Right renal pelvis (tissue), 4 donors: ENCODE measurements at places on chromosomes 6 and 20. TPM values are rescaled to one million over a fixed set of nuclear protein-coding genes. Genes with fewer than 3 reads are reported as not detected.

Gene SRMS
- 0.24 TPM for polyA plus RNA-seq

Gene TRIM15
- 0.29 TPM for polyA plus RNA-seq

Gene CAGE1
- polyA plus RNA-seq = not detected

Gene DEFB127
- not detected for polyA plus RNA-seq

Gene COL11A2
- polyA plus RNA-seq = 4.7 TPM

Gene ZNF165
- 3.9 TPM for polyA plus RNA-seq

Gene ANKRD60
- polyA plus RNA-seq = not detected

Gene CLDN20
- polyA plus RNA-seq = 0.42 TPM

Gene BPIFA1
- not detected for polyA plus RNA-seq

Gene SLC22A16
- 0.33 TPM for polyA plus RNA-seq

Gene ADGB
- polyA plus RNA-seq = 0.34 TPM

Gene ADGRB3
- 4.2 TPM for polyA plus RNA-seq

Gene EYS
- polyA plus RNA-seq = 0.51 TPM

Gene EFCAB8
- 0.07 TPM for polyA plus RNA-seq

Gene IYD
- polyA plus RNA-seq = 3.1 TPM

DNA sequence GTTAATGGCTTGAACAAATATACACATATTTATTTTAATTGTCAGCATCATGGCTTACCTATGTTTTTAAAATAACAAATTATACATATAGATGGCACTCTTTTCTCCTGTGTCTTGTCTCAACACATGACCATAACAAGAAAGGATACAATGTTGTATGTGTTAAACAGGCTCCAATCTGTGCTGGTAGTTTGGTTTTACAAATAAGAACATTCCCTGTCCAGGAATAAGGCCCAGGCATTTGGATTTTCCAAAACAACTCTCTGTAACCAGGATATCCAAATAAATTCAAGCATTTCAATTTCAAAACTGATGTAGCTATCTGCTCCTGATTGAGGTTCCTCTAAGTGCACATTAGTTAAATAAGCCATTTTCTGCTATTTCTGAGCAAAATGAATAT, 17.1 kb downstream of the METTL24 start:
- no peak for DNase-seq

DNA sequence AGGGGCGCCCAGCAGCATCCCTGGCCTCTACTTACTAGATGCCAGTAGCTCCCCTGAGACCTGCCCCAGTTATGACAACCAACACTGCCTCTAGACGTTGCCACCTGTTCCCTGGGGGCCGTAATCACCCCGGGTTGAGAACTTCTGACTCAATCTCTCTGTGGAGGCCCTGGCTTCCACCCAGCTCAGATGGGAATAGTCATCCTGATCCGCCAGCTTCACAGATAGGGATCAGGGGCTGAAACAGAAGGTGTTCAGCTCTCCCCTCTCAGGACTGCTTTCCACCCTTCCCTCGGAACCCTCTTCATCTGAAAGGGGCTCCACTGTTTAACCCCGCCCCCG, 3.3 kb downstream of the CAPN11 start:
- no peak for DNase-seq

DNA sequence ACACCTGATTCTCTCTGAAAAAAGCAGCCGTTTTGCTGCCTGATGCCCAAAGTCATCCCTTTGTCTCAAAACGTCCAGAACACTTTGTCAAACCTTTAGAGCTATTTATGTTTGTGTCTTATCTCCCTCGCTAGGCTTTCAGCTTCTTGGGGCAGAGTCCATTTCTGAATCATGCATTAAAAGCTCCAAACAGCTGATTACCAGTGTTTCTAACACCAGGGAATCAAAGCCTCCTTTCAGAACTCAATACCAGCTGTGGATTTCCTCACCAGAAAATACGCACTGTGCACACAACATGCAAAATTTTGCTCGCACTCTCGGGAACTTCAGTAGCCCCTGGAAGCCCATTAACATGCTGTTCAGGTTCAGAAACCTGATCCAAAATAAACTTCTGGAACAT, 333.3 kb downstream of the HACE1 start:
- no peak for DNase-seq

DNA sequence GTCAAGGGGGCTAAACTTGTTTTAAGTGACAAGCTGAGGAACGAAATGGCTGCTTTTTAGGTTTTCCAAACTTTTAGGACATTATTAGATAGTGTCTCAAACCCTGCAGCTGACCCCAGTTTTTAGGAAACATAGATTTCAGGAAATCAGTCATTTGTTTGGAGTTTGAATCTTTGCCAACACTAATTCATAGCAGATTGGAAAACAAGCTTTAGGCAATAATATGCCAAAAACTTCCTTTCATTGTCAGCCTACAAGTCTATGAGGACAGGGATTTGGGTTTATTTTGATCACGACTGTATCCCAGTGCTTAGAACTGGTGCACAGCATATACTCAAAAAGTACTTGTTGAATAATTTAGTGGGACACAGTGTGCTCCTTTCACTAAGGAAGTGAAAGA, 123.2 kb downstream of the TINAG start:
- DNase-seq = no peak

DNA sequence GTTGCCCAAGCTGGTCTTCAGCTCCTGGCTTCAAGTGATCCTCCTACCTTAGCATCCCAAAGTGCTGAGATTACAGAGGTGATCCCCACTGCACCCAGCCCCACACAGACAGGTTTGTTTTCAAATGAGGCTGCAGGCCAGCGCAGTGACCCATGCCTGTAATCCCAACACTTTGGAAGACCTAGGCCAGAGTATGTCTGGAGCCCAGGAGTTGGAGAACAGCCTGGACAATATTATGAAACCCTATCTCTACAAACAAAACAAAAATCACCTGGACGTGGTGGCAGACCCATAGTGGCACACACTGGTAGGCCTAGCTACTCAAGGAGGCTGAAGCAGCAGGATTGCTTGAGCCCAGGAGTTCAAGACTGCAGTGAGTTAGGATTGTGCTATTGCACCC, 8.0 kb upstream of the HMGN4 start:
- no peak for DNase-seq

- no peak for DNase-seq
Measured at GRCh38 chr6:2355150-2355549, 109.7 kb upstream of the GMDS start.

GRCh38 chr6:97059473-97059872, 134.9 kb downstream of the KLHL32 start:
- DNase-seq = no peak

DNA sequence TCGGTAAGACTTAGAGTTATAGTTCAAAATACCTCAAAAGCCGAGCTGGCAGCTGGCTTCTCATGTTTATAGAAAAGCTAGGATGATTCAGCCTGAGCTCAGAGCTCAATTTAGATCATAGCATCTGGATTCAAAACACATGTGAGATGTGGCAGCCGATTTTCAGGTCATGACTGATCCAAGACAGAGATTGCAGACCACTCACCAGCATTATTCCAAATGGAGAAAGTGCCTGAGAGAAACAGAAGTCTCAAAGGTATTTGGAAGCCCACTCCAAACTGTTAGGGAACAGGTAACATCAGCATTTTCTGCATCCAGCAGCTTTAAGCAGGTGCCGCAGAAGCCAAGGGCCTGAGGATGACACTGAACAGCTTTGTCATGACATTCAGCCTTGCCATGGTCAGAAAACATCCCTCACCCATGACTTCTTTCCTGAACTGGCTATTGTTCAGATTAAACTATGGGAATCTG, 102.2 kb downstream of the BACH2 start:
- no peak for DNase-seq

DNA sequence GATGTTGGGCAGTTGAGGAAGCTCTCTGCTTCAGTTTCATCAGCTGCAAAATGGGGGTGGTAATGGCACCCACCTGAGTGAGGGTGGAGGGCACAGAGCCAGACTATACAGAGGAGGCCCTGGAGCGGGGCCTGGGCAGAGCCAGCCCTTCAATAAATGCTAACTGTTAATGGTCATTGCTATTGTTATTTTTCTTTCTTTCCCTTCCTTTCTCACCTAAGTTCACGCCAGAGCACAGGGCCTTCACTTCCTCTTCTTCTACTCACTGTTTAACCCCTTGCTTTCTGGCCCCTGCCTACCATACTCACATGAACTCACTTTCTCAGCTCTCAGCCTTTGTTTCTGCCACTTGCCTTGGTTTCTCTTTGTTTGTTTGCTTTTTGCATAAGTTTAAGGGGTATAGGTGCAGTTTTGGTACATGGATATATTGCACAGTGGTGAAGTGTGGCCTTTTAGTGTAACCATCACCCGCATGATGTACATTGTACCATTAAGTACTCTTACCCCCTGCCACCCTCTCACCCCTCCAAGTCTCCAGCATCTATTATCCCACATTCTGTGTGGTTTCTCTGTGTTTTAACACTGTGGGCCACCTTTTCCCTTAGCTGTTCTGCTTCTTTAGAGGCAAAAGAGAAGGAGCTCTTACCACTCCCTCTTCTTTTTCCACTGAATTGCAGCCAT, 7.5 kb upstream of the RREB1 start:
- DNase-seq = no peak

GRCh38 chr6:152380993-152381898, 255.9 kb downstream of the SYNE1 start:
- DNase-seq = peak; percentile 76

- no peak for DNase-seq
Measured at GRCh38 chr20:38321959-38322598, 18.1 kb downstream of the BPI start.

GRCh38 chr6:35552285-35552917, 39.7 kb upstream of the TULP1 start:
- no peak for DNase-seq

GRCh38 chr20:25197183-25197869, 1.8 kb downstream of the ENTPD6 start:
- no peak for DNase-seq

DNA sequence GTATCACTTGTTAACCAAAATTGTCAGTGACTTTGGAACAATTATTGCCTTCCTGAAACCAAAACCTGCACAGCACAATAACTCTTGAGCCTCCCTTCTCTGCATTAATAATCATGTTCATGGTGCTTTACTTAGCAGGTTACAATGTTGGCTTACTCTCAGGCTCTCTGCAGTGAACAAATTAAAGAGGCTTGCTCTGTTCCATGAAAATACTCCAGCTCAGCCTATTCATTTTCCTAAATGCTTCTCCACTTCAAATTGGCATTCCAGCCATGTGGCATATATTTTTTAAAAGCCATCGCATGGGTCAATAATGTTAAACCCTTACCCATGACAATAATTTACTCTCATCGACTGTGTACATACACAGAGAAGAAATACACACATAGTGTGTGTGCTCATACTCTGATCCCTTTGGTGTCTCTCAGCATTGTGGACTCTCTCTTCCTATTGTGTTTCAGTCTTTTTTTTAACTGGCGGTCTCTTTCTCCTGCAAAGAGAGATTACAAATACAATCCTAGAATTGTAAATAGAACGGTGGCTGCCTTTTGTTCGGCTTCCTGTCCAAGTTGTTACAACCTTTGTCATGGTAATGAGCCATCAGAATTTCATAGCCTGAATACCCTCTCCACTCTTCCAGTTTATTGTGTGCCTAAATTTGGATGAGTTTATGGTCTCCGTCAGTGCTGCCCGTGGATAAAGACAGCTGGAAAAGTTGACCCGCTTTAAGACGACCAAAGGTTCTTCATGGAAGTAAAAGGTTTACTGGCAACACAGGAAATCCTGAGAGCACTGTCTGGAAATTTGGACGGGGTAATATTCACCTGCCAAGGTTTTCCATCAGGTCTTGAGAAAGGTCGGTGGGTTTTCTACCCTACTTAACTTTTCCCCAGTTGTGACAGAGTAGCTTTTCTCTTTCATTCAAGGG, 263.6 kb downstream of the CD83 start:
- no peak for DNase-seq

- DNase-seq = no peak
Measured at GRCh38 chr20:34744847-34745246, 40.7 kb downstream of the TP53INP2 start.

GRCh38 chr20:17438436-17439039, 92.6 kb downstream of the BFSP1 start:
- no peak for DNase-seq

GRCh38 chr6:142058551-142059290, 74.0 kb upstream of the GJE1 start:
- DNase-seq = no peak

DNA sequence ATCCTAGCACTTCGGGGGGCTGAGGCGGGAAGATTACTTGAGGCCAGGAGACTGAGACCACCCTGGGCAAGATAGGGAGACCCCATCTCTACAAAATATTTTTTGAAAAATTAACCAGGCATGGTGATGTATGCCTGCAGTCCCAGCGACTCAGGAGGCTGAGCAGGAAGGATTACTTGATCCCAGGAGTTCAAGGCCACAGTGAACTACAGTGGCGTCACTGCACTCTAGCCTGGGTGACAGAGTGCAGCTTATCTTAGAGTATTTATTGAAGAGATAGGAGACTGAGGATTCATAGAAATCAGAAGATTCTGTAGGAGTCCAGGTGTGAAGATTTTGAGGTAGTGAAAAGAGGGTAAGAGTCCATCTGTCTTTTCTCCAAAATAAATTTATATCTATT, 45.0 kb downstream of the SLC17A5 start:
- no peak for DNase-seq

DNA sequence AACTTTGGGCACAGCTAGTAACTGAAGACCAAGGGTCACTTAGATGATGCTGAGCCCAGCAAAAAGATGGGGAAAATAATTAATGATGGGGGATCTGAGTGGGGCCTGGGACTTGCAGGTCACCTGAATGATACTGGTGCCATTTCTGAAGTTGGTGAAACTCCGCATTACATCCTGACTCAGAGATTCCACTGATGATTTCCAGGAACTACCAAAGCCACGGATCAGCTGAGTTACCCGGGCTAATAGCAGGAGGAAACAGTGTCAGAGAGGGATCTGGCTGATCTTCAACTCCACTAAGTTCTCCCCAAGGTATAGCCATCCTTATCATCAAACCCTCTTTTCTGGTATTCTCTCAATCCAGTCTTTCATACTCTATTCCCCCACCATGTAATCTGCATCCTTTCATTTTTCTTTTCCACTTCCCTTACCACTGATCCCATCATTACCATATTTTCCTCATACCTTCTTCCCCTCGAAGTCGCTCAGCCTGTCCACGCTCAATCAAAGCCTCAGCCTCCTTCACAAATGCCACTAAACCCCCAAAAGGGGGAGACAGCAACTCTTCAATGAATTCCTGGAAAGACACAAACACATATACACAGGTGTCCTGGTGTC, 20.2 kb downstream of the VPS52 start:
- no peak for DNase-seq

- no peak for DNase-seq
Measured at GRCh38 chr6:53930330-53930729, 135.5 kb downstream of the LRRC1 start.

GRCh38 chr20:40966103-40966502, 62.5 kb upstream of the TOP1 start:
- DNase-seq = no peak

DNA sequence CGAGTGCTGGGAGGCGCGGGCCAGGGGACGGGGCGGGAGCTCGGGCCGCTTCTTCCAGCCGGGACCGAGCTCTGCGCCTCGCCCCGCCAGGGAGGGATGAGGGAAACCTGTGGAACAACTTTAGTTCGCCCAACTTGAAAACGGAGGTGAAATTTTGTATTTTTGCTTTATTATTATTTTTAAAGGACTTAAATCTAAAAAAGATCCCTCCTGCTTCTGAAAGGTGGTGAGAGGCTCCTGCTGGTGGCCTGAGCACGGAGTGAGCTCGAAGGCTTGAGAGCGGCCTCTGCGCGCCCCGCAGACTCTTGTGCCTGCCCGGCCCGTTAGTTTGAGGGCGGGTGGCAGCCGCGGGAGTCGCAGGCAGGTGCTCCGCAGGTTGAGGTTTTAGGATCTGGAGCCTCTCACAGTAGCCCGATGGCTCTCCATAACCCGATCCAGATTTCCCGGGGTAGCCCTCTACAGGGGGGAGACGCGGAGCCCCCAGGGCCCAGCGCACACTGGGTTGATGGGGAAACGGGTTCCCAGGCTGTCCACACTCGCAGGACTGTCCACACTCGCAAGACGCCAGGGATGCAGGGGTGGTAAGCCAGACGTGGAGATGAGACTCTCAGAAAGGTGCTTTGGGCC, 46.2 kb upstream of the SUPT3H start:
- DNase-seq = no peak
